H4 (cell line): ENCODE measurements at places on chromosomes 4 and X. TPM values are rescaled to one million over a fixed set of nuclear protein-coding genes. Genes with fewer than 3 reads are reported as not detected.

GRCh38 chr4:85828027-85828890 is 353.3 kb downstream of the ARHGAP24 start:
- DNase-seq, result peak; percentile 47

- DNase-seq, result no peak
Observed at GRCh38 chrX:386239-386767, 404 bp downstream of the PPP2R3B start.

GRCh38 chr4:123832173-123833026 is 435.8 kb downstream of the SPRY1 start:
- peak; percentile 97 for DNase-seq

- DNase-seq, result no peak
Observed at GRCh38 chr4:158560284-158560683, 38.6 kb downstream of the RXFP1 start.

DNA sequence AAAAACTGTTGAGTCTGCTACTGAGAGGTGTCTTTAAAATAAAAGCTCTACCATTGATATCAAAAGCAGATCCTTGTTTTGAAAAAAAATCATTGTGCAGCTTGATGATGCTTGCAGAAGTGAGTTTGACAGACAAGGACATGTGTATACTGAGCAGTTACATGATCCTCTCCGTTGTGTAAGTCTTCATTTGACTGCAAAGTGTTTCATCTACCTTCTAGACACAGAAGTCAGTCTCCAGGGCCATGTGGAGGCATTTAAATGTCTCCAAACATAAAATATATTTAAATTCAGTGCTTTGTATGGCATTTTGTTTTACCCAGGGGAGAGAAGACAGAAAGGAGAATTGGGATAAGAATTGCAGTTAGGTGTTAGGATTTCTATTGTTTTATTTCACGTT is 107.8 kb upstream of the MYOZ2 start:
- DNase-seq, result no peak

GRCh38 chrX:41350150-41350975 is 16.4 kb downstream of the DDX3X start:
- no peak for DNase-seq

Gene PRR32
- total RNA-seq, result not detected in 2 replicates
